ENCODE measurements at places on chromosomes 5 and 9.

DNA sequence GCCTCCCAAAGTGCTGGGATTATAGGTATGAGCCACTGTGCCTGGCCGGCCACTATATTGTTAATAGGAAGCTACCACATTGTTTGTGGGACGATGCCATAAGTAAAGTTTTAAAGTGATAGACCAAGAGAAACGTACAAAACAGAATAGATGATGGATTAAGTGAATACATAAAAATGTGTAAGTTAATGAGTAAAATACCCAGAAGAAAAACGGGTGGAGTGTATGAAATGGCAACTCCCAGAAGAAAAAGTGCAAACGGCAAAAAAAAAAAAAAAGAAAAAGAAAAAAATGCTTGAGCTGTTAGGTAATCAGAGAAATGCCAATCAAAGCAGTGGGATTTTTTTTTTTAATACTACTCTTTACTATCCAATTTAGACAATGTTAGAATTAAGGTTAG, 246.0 kb downstream of the PDZD2 start:
- DNase-seq, result no peak

- DNase-seq, result no peak
Observed at GRCh38 chr5:73902327-73903051, 276.5 kb downstream of the ARHGEF28 start.

DNA sequence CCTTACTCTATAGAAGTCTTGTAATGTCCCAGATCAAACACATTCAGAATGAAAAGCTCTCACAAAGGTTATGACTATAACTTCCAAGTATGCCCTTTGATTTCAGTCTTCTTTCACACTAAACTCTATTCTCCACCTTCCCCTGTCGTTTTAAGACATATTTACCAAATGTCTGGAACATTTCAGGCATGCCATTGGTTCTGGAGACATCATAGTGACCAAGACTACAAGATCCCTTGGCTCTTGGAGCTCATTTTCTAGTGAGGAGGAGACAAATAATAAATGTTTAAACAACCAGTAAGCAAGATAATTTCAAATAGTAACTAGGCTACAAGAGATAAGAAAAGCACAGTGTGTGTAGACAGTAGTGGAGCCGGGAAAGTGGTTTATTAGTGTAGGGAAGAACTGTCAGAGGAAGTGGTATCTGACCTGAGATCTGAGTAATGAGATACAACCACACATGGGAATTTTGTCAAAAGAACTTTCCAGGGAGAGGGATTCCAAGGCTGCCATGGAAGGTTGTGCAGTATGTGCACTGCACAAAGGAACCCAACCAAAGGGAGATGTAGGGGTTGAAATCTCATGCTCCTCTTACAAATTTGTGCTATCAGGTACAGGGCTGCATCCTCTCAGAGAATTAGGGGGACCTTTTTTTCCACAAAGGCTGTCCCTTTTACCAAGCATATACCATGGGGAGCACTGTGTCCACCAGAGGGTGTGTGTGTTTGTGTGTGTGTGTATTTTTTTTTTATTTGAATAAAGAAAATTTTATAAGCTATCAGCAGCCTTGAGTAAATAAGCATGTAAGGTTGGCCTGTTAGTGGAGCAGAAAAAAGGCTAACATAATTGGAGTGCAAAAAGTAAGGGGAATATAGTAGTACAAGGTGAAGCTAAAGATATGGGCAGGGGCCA, 1279.1 kb upstream of the WWC1 start:
- no peak for DNase-seq

DNA sequence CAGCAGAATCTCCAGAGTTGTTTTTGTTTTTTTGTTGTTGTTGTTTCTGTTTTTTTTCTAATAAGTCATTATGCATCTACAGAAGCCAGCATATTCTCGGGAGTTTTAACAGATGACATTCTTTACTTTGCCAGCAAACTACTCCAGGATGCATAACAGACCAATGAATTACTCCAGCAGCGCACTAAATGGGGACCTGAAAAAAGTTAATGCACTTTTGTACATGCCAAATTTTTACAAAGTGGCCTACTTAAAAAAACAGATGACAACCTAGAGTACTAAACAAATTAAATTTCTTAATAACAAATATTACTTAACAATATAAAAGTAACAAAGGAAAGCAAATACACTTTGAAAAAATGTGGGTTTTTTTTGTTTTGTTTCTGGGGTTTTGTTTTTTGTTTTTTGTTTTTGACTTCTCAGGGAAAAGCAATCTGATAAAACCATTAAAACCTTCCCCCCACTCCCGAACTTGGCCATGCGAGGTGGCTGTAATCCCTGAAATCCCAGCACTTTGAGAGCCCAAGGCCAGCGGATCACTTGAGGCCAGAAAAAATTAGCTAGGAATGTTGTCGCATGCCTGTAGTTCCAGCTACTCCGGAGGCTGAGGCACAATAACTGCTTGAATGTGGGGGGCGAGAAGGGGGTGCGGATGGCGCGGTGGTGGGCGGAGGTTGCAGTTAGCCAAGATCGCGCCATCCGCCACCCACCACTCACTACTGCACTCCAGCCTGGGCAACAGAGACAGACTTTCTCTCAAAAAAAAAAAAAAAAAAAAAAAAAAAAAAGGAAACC, 352.4 kb downstream of the CETN3 start:
- no peak for DNase-seq

- no peak for DNase-seq
Observed at GRCh38 chr5:125612181-125612721, 811.0 kb upstream of the GRAMD2B start.

GRCh38 chr9:69207503-69207902, 33.4 kb downstream of the TJP2 start:
- no peak for DNase-seq

DNA sequence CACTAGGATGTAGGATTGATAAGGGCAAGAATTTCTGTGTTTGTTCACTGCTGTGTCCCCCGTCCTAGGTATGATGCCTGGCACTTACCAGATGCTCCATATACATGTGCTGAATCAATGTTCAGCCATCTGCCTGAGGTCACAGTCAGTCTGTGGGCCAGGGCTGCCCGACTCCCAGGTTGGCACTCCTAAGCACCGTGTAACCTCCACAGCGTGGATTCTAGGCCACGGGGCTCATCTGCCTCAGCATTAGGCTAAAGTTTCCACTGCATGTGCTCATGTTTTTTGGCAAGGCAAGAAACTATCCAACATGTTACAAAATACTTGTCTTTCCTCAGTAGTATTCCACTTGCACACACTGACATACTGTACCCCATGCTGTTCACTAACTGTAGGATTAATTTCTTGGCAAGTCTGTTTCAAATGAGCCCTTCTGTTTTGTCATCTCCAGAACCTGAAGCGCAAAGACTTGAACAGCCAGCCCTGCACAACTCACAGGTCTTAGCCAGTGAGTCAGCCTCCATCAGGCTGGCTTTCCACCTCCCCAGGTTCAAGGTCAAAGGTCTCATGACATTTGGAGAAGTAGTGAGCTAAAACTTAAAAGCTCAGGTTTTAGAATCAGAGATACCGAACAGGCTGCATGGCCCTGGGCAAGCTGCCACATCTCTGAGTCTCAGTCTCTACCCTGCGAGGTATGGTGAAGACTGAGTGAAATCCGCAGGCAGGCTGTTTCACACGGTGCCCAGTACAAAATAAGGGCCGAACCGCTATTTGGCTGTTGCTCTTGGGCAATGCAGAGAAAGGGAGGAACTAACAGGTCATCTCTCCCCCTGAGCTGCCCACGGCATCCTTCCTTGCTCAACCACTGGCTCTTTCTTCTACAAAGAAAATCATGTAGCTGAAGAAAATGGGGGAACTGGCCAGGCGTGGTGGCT, 7.2 kb downstream of the TOR1A start:
- no peak for DNase-seq

DNA sequence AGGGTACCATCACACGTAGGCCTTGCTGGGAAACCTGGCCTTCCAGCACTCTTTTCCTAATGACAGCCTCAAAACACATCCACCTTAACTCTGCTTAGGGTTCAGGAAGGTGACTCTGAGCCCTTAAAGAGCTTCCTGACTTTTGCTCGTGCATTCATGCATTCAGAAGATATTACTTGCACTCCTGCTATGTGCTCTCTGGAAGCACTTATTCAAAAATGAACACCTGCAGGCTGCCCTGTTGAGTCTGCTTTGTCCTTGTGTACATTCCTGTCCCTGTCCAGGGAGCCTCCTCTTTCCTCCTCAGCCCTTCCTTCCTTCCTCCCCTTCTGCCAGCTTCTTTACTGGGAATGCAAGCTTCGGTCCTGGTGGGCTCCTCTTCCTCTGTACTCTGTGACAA, 61.5 kb downstream of the SPRY4 start:
- no peak for DNase-seq

DNA sequence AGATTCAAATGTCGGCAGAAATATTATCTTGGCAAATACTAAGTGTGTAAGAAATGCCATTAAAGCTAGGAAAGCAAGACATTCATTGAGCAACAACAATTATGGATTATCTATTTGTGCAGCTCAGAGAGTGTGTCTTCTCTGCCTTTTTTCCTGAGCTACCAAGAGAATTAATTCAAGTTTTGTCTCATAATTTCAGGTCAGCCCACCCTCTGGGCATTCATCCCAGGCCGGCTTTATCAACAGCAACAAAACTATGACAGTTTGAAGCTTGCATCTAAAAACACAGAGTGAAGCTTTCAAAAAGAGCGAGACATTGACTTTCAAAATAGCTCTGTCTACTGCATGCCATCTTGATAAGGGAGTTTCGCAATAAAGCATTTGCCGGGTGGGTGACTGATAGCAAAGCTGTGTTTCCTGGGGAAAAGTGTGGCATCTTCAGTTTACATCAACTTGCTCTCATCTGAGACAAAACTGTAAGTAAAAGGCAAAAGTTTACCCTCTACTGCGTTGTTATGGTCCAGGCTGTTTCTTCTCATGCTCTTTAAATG, 182.4 kb downstream of the IRX1 start:
- no peak for DNase-seq

DNA sequence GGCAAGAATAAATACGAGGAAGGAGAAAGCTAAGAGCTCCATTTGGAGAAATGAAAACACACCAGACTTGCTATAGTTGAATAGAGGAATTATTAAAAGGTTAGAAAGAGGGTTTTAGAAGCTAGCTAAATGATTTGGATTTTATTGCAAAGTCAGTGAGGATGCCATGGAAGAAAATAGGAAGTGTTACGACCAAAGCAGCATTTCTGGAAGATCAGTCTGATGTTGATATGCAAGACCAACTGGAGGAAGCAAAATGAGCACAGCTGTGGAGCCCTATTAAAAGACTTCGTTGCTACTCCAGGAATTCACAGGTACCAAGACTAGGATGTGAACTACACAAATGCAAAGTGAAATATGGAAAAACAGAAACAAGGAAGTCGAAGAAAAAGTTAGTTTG, 2.1 kb downstream of the DHX29 start:
- no peak for DNase-seq

All from thoracic aorta (tissue), 2 donors.